H1 (cell line): ENCODE measurements at places on chromosomes 6 and 20.

GRCh38 chr20:2937902-2938301, 64.6 kb downstream of the PTPRA start:
- H3K36me3 ChIP-seq, result no peaks in the 10 kb centered on the region
- no peak overlapping the region for H3K27ac ChIP-seq
- no peaks in the 10 kb centered on the region for H3K27me3 ChIP-seq
- DNase-seq, result no peak

DNA sequence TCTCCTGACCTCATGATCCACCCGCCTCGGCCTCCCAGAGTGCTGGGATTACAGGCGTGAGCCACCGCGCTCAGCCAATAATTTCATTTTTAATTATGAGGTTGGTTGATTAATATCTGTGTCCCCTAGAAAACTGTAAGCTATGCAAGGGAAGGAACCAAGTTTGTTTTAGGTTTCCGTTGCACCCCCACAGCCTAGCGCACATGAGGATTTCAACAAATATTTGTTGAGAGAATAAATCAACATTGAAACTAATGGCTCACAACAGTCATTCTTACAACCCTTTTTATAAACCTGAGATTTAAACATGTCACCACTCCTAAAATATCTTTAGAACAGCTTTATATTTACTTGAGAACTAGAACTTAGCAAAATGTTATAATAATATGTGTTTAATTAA, 114.0 kb upstream of the CARMIL1 start:
- no peaks in the 10 kb centered on the region for H3K27me3 ChIP-seq
- no peaks in the 10 kb centered on the region for H3K4me1 ChIP-seq
- H3K4me3 ChIP-seq, result no peak overlapping the region
- DNase-seq, result no peak

DNA sequence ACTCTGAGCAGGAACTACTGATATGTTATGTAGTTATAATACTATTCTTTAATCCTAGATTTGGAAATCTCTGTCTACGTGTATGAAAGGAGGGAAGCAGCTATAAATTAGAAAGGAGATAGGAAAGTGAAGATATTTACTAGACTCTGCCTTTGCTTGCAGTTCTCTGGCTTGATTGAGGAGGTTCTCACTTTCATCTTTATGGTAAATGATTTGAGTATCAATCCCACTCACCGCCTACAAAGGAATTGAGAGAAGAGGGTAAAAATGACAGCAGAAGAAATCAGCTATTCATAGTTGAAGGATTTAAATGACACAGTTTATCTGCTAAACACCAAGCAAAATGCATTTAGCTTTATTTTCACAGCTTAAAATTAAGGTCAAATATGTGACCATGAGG, 67.3 kb downstream of the FAM229B start:
- H3K4me1 ChIP-seq, result no peaks in the 10 kb centered on the region
- H3K27ac ChIP-seq, result no peak overlapping the region
- no peaks in the 10 kb centered on the region for H3K36me3 ChIP-seq
- DNase-seq, result no peak
- no peaks in the 10 kb centered on the region for H3K27me3 ChIP-seq

- DNase-seq, result no peak
- no peaks in the 10 kb centered on the region for H3K27me3 ChIP-seq
- H3K4me1 ChIP-seq, result peaks cover 7% of the 10 kb centered on the region
- no peak overlapping the region for H3K27ac ChIP-seq
- H3K36me3 ChIP-seq, result no peaks in the 10 kb centered on the region
- no peak overlapping the region for H3K4me3 ChIP-seq
These were observed 199.4 kb upstream of the ZNF217 start for GRCh38 chr20:53792946-53793536.

GRCh38 chr20:41632896-41633295, 14.7 kb upstream of the CHD6 start:
- H3K27ac ChIP-seq, result no peak overlapping the region
- no peak overlapping the region for H3K4me3 ChIP-seq
- H3K27me3 ChIP-seq, result no peaks in the 10 kb centered on the region
- H3K4me1 ChIP-seq, result peaks cover 2% of the 10 kb centered on the region; the same call in 1 of the 2 replicates
- no peaks in the 10 kb centered on the region for H3K36me3 ChIP-seq

- peaks cover 4% of the 10 kb centered on the region for H3K36me3 ChIP-seq
- H3K27ac ChIP-seq, result no peak overlapping the region
- DNase-seq, result no peak
These were observed 63.8 kb downstream of the UBR2 start for GRCh38 chr6:42627674-42628073.

- no peak overlapping the region for H3K4me3 ChIP-seq
- H3K36me3 ChIP-seq, result no peaks in the 10 kb centered on the region
- H3K4me1 ChIP-seq, result no peaks in the 10 kb centered on the region
- no peak overlapping the region for H3K27ac ChIP-seq
- no peak for DNase-seq
These were observed 53.5 kb upstream of the NXT1 start for GRCh38 chr20:23296841-23297701.

DNA sequence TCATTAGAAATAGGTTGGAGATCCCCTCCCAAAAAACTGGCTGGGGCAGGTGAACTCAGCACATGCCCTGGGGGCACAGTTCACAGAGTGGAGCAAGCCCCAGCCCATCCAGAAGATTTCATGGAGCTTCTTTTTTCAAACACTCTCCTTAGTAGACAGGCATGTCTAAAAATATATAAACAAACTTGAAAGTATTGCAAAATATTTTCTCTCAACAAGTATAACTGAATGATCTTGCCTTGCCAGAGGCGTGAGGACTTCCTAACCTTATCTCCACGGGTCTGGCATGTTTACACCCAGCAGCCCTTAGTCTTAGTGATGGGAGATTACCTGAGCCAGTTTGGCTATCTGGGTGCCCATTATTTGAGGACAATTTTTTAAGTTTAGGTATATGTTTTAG, 107.1 kb downstream of the QRSL1 start:
- H3K27ac ChIP-seq, result no peak overlapping the region
- no peak for DNase-seq
- H3K4me1 ChIP-seq, result peaks cover 3% of the 10 kb centered on the region; the same call in 1 of the 2 replicates
- no peak overlapping the region for H3K4me3 ChIP-seq
- no peaks in the 10 kb centered on the region for H3K36me3 ChIP-seq
- no peaks in the 10 kb centered on the region for H3K27me3 ChIP-seq

- H3K4me3 ChIP-seq, result no peak overlapping the region
- H3K36me3 ChIP-seq, result no peaks in the 10 kb centered on the region
- no peak overlapping the region for H3K27ac ChIP-seq
- no peaks in the 10 kb centered on the region for H3K4me1 ChIP-seq
- DNase-seq, result no peak
These were observed 19.6 kb downstream of the MARCKS start for GRCh38 chr6:113876695-113877094.

GRCh38 chr20:22579711-22580697, 4.4 kb downstream of the FOXA2 start:
- H3K27me3 ChIP-seq, result peaks cover 99% of the 10 kb centered on the region
- H3K36me3 ChIP-seq, result no peaks in the 10 kb centered on the region

- peak overlapping the region; percentile 50 for H3K4me3 ChIP-seq
- H3K27ac ChIP-seq, result no peak overlapping the region
- no peak for DNase-seq
- H3K4me1 ChIP-seq, result no peaks in the 10 kb centered on the region
- H3K27me3 ChIP-seq, result peaks cover 12% of the 10 kb centered on the region
These were observed 491 bp downstream of the GNMT start for GRCh38 chr6:42961020-42961470.

GRCh38 chr20:31542201-31542842, 28.1 kb downstream of the HM13 start:
- H3K27me3 ChIP-seq, result no peaks in the 10 kb centered on the region
- no peak overlapping the region for H3K27ac ChIP-seq
- DNase-seq, result no peak
- H3K36me3 ChIP-seq, result peaks cover 25% of the 10 kb centered on the region; the same call in 1 of the 2 replicates
- H3K4me1 ChIP-seq, result no peaks in the 10 kb centered on the region

DNA sequence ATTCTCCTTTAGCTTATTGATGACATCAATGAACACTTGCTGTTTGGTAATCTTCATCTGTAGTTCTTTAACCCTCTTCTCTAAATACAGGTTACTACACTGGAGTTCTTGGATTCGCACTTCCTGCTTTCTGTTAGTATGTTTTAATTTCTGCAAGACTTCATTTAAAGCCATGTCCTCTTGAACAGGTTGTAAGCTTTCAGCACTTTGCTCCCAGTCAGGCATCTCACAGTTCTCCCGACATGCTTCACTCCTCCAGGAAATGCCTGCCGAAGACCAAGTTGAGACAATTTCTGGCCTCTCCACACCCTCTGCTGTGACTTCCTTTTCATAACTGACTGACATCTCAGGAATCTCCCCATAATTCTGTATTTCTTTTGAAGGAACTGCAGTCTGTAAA, 15.8 kb downstream of the CAGE1 start:
- H3K27me3 ChIP-seq, result no peaks in the 10 kb centered on the region
- no peak overlapping the region for H3K27ac ChIP-seq
- H3K4me3 ChIP-seq, result no peak overlapping the region
- DNase-seq, result no peak

DNA sequence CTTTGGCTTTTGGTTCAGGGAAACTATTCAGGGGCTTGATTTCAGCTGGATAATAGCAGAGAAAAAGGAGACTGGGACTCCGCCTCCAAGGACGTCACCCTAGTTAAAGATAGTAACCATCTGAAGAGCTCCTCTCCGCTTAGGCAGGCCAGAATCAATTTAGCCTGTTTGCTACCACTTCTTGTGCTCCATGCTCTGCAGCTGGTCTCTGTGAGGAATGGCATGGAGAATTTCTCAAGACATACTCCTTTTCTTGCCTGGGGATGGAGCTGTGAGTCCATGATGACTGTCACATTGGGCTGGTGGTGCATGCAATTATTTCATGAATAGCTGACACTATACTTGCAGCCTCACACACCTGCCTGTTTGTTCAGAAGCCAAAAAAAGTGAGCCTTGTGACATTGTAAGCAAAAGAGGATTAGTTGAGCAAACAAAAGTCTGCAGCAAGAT, 61.4 kb downstream of the TXLNB start:
- H3K36me3 ChIP-seq, result peaks cover 3% of the 10 kb centered on the region; the same call in 1 of the 2 replicates
- H3K27me3 ChIP-seq, result no peaks in the 10 kb centered on the region
- DNase-seq, result no peak
- H3K4me1 ChIP-seq, result no peaks in the 10 kb centered on the region; the same call in 1 of the 2 replicates
- no peak overlapping the region for H3K27ac ChIP-seq

- H3K27ac ChIP-seq, result no peak overlapping the region
These were observed 79.7 kb downstream of the SMLR1 start for GRCh38 chr6:130906736-130907381.
